Suppressor macrophage (primary cell): ENCODE measurements at places on chromosomes 7 and 10.

GRCh38 chr10:24929056-24929544 lies 23.3 kb downstream of the PRTFDC1 start:
- no peak for DNase-seq

GRCh38 chr7:155341463-155341983 lies 43.8 kb downstream of the INSIG1 start:
- DNase-seq: no peak

GRCh38 chr10:133042061-133042460 lies 45.7 kb upstream of the ADGRA1 start:
- DNase-seq: no peak

- no peak for DNase-seq
Observed at GRCh38 chr10:89744026-89744425, 42.6 kb downstream of the KIF20B start.

DNA sequence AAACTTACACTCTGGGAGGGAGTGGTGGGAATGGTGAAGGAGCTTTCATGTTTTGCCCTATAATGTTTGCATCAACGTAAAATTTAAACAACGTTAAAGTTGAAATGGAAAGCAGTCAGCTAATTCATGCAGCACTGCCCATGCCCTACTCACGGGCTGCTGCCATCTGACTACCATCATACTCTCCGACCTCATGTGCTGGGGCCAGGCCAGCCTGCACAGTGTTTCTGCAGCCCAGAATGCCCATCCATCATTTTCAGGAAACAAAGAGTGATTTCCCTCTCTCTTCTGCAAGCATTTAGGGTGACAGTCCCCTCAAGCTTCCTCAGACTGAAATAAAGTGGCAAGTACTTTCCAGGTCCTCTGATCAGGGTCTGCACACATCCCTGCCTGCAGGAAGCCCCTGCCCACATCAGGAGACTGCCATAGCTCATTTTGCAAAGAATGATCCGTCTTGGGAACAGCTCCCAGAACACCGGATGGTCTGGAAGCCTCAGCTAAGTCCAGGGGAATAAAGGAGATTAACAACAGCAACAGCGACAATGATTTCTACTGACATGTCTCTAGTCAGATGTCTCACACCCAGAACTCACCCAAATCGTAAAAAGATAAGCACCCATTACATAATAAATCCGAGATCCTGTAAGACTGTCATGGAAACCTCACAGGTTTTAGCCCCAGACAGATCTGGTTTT lies 40.3 kb downstream of the ARHGAP22 start:
- no peak for DNase-seq

GRCh38 chr10:130335336-130335735 lies 199.1 kb downstream of the GLRX3 start:
- DNase-seq: no peak

GRCh38 chr7:146791344-146792285 lies 675.0 kb downstream of the CNTNAP2 start:
- DNase-seq: no peak

- no peak for DNase-seq
Observed at GRCh38 chr7:154096-154799, 38.1 kb upstream of the FAM20C start.

DNA sequence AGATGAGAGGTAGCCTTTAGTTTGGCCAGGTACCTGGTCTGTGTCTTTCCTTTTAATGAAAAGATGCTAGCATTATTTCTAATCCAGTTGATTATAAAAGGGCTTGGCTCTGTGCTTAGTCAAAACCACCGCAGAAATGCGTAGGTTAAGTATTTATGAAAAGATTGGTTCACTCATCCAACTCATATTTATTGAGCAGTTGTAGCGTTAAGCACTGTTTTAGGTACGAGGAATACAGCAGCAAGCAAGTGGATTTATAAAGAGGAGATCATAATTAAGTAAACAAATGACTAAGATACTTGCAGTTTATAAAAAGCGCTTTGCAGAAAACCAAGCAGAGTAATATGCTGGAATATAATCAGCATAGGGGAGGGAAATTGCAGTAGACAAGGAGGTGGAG lies 129.8 kb downstream of the PPP1R17 start:
- no peak for DNase-seq

- DNase-seq: no peak
Observed at GRCh38 chr10:117530791-117531190, 11.8 kb upstream of the EMX2 start.

DNA sequence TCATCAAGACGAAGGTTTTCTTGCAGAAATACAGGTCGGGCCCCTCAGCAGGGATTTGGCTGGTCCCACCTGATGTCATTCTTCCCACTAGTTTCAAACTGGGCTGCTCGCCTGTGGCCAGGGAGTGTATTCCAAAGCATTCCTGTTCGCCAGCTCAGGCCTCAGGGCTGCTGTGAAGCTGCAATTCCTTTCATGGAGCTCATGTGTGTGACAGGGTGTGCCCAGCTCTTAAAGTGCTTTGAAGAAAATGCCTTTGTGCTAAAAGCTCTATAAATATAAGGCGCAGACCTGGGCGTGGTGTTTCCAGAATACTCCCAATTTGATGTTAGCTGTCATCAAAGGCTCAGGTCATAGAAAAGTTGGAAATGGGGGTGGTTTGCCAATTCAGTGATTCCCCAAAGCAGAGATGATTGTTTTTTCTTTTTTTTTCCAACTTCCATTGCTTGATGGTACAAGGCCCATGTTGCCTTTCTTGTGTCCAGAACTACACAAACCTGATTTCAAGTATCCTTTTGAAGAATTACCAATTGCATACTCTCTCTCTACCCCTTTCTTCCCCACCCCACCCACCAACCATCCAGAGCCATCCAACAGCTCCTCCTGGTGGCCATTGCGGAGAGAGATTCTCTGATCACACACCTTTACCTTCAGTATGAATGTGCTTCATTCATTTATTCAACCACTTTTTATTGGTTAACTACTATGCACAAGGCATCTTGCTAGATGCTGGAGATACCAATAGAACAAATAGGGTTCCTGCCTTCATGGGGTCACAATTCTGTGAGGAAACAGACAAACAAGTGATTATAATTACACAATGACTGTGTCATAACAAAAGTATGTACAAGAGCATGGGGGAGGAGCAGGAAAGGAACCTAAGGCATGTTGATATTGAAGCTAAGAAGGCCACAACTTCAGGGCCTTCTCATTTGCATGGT lies 297.3 kb upstream of the LYZL1 start:
- peak; percentile 65 for DNase-seq
